Activated T-cell treated with anti-CD3 and anti-CD28 coated beads for 48 hours (primary cell): ENCODE measurements at places on chromosomes 5 and 9.

GRCh38 chr9:94851467-94851866, 125.0 kb downstream of the AOPEP start:
- DNase-seq, result no peak

- DNase-seq, result no peak
These were observed 662.1 kb upstream of the FTMT start for GRCh38 chr5:121189342-121190305.

GRCh38 chr9:126417043-126417442, 90.4 kb downstream of the MVB12B start:
- DNase-seq, result no peak

DNA sequence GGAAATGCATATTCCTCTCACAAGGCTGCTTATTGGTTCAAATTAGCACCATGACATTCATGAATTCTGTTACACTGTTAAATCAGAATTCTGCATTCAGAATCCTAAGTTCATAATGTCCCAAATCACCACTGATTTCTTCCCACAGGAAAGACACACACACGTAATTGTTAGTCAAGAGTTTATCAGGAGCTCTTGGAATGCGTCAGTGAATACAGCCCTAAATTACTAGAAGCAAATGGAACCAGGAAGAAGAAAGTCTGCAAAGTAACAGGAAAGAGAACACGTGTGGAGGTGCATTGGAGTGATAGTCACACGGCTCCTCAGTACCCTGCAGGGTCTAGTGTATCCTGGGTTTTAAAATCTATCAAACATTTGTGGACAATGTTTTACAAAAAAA, 110.2 kb downstream of the ANXA2R start:
- DNase-seq, result no peak

DNA sequence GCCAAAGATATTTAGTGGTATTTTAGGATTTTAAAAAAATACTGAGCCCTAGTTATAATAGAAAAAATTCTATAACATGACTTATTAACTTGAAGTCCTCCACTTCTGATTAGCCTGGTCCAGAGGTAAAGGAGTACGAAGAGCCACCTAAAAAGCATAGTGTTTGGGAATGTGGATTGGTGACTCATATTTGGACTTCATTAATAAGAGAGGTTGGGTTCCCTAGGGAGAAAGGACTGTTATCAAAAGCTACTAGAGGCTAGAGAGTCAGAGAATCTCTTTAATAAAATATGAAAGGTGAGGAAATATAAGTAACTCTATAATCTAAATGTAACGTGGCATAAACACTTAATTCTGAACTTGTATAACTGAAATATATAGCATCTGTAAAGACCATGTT, 180.7 kb upstream of the TARS1 start:
- DNase-seq, result no peak

DNA sequence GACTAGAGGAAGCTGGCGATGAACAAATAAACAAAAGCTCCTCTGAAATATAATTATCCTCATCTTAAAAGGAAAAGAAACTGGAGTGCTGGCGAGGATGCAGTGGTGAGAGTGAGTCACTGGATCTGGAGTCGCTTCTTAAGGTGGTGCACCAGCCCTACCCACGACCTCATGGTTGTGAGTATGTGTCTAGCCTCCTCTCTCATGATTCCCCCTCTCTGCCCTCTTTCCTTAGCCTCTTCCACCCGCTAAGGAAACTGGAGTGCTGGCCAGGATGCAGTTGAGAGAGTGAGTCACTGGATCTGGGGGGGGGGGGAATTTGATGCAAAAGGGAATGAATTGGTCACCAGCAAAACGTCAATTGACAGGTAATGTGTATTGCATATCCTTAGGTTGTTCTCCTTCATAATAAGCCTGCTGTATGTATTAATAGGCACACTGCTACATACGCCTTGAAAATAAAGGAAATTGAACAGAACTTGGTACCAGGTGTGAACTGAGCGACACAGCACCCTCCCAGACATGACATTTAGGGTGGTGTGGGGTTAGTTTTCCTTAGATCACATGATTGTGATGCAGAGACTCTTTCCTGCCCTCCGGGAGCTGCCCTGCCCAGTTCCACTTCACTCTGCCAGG, 36.3 kb upstream of the EBF1 start:
- DNase-seq, result no peak

DNA sequence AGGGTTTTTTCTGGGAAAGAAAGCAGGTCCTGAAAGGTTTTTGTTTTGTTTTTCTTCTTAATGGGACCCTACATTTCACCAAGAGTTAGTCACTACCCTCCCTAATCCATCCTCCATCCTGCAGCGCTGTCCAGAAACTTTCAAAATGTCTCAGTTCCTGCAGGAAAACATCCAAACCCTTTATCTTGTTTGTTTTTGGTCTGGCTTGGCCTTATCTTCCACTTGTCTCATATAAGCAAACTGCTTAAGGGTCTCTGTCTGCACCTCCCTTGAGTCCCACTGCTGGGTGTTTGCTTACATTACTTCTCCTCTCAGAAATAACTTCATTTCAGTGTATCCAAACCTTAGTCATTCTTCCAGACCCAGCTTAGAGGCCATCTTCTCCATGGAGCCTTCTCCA, 11.0 kb upstream of the TRAF1 start:
- no peak for DNase-seq

DNA sequence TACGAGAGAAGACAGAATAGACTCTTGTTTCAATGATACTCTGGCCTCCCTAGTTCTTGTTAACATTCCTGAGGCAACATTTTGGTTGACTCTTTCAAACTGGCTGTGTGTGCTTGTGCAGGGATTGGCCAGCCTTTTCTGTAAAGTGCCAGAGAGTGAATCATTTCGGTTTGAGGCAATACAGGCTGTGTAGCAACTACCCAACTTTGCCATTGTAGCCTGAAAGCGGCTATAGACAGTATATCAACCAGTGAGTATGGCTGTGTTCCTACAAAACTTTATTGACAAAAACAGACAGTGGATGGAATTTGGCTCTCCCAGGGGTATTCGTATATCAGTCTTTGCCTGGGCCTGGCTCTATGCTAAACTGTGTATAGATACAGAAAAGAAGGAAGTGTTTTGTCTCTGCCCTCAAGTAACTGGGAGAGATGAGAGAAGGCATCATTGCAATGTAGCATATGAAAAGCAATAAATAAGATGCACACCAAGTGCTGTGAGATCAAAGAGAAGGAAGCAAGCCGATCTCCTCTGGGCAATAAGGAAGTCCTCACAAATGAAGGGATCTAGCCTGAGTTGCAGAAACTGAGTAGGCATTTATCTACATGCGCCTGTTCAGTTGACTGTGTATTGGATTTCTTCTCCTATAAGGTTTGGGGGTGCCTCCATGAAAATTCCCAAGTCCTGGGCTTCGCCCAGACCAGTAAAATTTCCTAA, 568.0 kb upstream of the KLF4 start:
- no peak for DNase-seq
